DMS153 (cell line): ENCODE measurements at places on chromosomes 1 and 21.

GRCh38 chr1:22800629-22801028 is 90.0 kb downstream of the EPHB2 start:
- no peak for DNase-seq

GRCh38 chr1:22139066-22139594 is 3.8 kb downstream of the WNT4 start:
- peak; percentile 58 for DNase-seq

DNA sequence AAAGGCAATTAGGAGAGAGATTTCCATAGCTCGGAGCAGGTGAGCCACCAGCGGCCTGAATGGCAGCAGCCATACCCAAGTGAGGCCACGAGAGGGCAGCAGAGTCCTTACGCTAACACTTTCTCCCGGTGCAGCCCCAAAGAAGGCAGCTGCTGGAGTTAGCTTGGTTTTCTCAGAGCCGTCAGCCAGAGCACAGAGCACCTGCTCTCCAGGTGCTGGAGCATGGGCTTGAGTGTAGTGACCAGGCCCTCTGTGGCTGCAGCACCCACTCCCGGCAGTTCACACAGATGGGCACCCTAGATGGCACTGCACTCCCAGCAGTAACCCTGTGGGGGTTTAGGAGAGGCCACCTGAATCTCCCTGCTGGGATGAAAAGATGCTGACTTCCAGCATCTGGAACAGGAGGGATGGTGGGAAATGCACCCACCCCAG is 45.8 kb downstream of the TMCC2 start:
- DNase-seq, result peak; percentile 85

DNA sequence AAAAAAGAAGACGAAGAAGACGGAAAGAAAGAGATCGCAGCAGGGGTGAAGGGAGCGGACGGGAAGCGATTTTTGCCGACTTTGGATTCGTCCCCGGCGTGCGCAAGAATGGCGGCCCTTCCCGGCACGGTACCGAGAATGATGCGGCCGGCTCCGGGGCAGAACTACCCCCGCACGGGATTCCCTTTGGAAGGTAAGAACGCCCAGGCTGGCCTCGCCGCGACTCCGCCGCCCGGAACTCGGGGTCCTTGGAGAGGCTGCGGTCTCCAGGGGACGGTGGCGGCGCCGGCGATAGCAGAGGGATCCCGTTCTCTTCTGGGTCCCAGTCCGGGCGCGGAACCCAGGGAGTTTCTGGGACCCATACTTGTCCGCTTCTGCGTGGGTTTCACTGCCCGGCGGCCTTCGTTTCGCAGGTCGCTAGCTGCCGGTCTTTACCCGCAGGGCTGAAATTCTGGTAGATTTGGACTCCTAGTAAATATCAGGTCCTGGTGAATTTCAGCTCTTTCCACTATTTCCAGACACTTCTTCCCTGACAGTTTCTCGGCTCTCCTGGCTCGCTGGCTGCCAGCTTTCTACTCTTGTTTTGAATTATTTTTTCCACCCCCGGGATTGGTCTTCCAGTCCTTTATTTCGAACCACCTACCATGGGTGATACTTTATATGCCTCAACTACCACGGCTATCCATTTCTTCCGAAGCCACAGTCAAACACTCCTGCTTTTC is 1.0 kb downstream of the PAX7 start:
- DNase-seq, result no peak

DNA sequence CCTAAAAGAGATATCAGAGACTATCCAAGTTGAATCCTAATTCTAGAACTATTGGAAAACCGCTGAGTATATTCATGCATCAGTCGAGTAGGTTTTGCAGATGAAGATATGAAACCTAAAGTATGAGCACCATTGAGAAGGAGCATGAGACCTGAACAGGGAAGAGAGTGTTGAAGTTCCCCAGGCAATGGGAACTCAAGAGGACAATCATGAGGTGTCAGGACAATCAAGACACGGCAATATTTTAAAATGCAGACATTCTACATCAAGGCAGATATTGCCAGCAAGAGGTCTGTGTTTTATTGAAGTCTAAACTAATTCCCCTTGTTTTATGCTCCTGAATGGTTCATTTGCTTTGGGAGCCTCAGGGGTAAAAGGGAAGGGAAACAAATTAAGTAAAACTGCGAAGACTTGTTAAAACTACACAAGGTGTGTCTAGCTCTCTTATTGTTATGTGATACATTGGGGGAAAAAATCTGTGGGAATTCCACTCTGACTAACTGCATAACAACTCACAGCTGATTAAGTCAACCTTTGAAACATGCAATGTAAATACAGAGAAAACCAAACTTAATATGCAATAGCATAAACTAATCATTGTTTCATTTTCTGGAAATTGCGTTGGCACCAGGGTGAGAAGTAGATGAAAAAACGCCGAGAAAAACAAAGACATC is 347.9 kb upstream of the ADGRL2 start:
- DNase-seq, result no peak

DNA sequence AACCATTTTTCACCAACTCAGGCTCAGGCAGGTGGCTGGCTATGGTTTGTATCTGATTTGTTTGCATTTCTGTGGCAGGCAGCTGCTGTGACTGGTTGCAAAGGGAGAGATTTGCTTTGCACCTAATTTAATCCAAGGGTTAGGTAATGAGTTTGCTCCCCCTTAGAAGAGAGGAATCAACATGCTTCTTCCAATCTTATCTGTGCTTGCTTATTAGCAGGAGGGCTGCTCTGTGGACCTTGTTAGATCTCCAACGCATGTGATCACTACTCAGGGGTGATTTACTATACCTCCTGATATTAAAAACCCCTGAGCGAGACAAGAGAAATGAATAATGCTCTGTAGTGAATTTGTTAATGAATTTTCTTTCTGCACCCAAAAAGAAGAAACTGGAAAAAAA is 20.5 kb downstream of the OLFML3 start:
- DNase-seq, result no peak

- no peak for DNase-seq
These were observed 22.3 kb upstream of the KLHDC8A start for GRCh38 chr1:205379056-205379455.

DNA sequence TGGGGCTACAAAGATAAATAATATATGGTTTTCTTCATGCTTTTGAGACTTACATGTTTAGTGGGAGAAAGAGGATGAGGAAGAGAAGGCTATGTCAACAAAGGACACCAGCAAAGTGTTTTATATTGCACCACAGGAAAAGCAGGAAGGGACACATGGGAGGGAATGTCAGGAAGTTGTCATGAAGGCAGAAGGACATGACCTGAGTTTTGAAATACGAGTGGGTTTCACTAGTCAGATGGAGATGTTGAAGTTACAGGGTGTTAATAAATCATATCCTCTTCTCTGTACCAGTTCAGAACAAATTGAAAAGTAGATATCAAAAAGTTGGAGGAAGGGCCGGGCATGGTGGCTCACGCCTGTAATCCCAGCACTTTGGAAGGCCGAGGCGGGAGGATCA is 18.2 kb upstream of the AGO1 start:
- no peak for DNase-seq

DNA sequence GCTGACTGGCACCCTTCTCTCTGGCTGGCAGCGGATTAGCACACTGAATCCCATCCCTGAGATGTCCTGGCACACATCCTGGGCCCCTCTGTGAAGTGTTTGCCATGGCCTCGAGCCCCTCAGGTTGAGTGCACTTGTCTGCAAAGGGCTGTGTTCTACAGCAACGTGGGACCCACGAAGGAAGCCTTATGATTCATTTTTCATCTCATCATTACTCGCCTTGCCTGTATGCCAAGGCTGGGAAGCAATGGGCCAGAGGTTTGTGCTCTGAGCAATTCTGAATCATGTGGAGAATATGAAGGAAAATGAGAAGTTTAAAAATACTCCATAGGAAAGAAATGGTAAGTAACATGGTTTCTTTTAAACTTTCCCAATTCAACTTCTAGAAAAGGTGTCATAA is 124.8 kb upstream of the LMO4 start:
- no peak for DNase-seq

DNA sequence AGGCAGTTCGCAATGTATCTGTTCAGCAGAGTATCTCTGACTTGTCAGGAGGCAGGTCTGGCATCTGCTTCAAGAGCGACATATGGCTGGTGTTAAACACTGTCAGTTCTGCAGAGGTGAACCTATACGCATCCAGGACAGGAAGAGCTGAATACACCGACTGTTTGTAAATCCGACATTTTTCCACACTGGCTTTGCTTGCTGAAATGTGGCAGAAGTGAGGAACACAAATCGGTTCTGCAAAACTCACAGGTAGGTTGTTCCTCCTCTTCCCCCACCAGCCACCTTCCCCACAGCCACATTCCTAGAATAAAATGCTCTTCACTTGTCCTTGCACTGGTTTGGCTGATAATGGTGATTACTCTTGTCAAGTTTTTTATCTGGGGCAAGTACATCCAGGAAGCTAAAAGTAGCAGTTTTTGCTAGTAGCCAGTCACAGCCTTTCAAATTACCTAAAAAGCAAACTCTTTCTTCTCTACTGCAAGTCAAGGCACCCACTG is 289.2 kb downstream of the GRIK1 start:
- DNase-seq, result no peak

- no peak for DNase-seq
These were observed 254.0 kb upstream of the RUNX1 start for GRCh38 chr21:35303085-35303484.

- DNase-seq, result no peak
These were observed 14.3 kb upstream of the S100A11 start for GRCh38 chr1:152050886-152051675.

DNA sequence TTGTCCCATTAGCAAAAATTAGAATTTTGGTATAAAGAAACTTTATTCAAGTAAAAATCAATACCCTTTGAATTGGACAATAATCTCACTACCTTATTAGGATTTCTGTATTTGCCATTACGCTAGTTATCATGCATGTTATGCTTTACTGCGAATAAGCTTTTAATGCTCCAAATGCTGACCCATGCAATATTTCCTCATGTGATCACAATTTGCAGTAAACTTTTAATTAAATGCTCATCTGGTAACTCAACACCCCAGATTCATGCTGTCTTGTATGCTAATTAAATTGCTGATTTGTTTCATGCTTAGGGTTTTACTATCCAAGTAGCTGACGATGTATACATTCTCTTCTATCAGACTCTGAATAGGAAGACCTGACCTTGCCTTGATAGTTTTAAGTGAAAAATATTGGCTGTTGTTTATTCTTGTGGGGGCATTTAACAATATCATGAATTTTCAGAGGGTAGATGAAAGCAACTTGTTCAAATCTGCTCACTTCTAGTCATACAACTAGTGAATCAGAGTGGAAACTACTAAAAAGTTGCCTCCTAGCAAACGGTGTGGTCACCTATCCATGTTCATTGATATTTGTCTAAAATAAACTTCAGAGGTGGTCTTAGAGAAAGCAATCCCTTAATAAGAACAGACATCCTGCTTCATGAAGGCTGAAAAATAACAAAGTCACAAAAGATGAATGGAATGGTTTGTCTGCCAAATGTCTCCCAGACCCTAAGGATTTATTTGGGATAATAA is 5.6 kb downstream of the XCL1 start:
- DNase-seq, result no peak

- DNase-seq, result no peak
These were observed 91.6 kb upstream of the UBE2U start for GRCh38 chr1:64111787-64112186.

DNA sequence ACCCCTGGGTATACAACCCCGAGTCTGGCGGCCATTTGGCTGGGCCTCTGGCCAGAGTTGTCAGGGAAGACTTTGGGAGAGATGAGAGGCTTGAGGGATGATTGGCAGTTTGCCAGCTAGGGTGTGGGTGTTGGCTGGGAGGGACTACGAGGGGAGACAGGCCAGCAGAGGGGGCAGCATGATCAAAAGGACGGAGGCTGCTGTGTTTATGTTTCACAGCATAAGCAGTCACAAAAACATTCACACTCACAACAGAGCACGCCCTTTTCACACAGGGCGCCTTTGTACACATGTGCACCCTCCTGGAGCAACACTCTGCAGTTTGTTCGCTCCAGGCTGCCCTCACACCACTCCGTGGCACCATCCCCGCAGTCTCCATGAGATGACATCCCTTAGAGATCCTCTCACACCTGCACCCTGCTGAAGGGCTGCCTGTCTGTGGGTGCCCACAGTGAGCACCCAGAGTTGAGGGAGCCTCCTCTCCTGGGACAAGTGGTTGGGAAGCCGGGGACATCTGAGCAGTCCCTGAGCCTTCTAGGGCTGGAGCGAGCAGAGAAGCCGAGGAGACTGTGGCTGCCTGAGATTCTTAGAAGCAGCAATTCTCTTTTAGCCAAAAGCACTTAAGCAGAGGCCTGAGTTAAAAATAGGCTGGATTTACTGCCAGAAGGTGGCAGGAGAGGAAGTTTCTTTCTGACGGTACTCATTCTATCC is 15.4 kb downstream of the EFNA3 start:
- DNase-seq, result peak; percentile 72

GRCh38 chr1:21773585-21773984 is 9.4 kb downstream of the USP48 start:
- no peak for DNase-seq

GRCh38 chr1:18486195-18486594 is 5.5 kb downstream of the KLHDC7A start:
- DNase-seq, result no peak

DNA sequence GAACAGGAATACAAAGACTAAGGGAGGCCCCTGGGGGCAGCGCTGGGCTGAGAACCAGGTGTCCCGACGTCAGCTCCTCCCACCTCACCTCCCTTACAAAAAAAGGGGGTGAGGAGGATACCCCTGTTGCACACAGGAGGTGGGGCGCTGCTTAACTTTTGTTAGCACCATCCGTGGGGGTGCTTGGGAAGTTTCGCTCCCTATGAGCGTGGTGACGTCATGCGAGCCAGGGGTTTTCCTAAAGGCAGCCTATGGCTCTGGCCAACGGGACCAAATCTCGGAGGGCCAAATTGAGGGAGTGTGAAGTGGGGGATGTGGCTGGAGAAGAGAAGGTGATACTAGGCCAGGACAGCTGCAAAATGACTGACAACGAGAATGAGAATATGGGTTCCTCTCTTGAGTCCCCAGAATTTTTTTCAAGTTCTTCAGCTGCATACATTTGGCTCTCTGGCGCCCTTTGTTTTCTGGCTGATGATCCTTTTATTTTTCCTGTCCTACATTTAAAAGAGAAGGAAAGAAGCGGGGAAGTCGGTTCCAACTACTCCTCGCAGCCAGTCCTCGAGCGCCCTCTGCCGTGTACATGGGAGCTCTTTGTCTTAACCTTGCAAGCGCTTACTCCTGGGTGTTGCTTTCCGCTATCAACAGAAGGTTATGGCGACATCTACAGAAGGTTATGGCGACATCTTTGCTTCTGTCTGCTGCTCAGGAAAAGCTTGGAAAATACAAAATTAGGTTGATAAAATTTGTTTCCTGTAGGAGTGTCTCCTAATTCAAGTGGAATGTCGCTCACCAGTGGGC is 48.0 kb upstream of the ZC3H11B start:
- DNase-seq, result no peak

DNA sequence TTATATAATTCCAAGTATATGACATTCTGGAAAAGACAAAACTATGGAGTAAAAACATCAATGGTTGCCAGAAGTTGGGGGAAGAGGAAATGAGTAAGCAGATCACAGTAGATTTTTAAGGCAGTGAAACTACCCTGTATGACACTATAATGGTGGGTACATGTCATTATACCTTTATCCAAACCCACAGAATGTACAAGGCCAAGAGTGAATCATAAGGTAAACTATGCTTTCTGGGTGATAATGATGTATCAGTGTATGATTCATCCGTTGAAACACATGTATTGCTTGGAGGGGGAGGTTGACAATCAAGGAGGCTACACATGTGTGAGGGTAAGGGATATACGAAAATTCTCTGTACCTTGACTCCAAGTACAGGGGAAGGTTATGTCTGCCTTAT is 862.7 kb downstream of the PLA2G4A start:
- peak; percentile 42 for DNase-seq
